ENCODE measurements at places on chromosomes 12 and 14. TPM values are rescaled to one million over a fixed set of nuclear protein-coding genes. Genes with fewer than 3 reads are reported as not detected.
A peak's percentile ranks its signal among the peaks of the same experiment; 100 is the strongest.

DNA sequence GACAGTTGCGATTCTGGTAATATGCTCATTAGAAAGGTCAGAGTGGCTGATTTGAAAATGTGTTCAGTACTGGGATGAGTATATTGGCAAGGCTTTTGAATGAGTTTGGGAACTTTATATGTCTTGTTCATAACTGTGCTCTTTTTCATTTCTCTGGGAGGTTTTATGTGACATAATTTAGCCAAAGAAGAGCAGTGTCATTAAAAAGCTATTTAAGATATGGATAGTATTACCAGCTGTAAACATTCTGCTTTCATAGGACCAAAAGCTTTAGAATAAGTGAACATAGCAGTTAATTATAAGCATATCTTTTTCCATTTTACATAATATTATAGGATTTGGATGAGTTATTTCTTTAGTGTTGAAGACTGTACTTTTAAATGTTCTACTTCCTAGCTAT lies 260.4 kb downstream of the TTC6 start:
- DNase-seq, result no peak

TMEM120B gene
- 6.2 TPM for total RNA-seq

DNA sequence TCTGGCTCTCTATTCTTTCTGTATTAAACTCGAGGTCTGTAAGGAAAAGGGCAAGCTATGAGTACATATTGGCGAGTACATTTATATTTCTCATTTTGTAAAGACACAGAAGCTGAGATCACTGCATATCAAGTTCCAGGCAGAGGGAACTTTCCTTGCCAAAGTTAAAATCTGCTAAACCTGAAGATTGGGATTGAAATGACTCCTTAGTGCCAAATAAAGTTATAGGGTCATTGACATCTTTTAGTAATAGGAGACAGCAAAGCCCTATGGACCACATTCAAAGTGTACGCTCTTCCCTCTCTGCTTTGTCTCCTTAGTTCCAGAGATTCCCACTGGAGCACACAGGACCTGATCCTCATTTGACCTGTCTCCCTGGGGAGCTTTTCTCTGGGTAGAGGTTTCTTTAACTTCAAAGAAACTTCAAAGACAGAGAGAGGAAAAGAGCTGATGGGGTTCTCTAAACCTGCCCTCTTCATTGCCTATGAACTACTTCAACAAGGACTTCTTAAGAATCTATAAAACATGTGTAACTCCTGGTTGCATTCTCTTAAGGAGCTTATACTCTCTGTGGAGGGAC lies 42.6 kb upstream of the PTPRR start:
- DNase-seq, result no peak

DNA sequence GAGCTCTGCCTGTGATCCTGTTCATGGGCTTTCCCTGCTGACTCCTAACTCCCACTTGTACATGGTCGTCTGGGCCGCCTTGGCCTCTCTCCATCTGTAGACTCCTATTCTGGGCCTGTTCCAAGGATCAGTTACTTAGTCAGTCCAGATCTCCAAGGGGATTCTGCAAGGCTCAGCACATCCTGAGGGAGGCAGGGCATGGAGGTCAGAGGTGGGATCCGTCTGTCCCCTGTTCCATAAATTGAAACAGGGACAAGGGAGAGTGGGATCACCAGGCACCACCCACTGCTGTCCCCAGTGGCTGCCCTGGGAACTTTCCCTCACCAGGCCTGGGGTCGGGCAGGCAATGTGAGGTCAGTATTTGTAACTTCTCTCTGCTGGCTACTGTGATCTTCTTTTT lies 43.5 kb downstream of the KCTD10 start:
- no peak for DNase-seq

- peak; percentile 43 for DNase-seq
Measured at GRCh38 chr12:130975116-130975515, 21.4 kb downstream of the ADGRD1 start.

NANOG gene
- not detected for total RNA-seq

DNA sequence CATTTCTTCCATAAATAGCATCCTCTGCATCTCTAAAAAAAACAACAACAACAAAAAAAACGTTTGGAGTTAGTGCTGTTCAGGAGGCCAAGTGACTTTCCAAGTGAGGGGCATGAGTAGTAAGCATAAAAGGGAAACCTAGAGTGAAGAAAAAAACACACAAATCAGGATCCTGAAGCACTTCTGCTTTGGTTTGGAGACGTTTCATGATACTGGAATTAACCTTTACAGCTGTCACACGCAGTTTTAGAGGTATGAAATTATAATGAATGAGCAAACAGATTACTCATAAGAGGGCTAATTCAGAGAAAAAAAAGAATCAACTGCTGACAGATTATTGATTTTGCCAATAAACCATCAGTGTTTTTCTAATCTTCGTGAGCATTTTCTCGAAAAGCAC lies 3.8 kb downstream of the SRSF9 start:
- no peak for DNase-seq

PLA2G1B gene
- total RNA-seq, result not detected

GRCh38 chr14:94054401-94054800 lies 26.6 kb downstream of the DDX24 start:
- peak; percentile 19 for DNase-seq

DNA sequence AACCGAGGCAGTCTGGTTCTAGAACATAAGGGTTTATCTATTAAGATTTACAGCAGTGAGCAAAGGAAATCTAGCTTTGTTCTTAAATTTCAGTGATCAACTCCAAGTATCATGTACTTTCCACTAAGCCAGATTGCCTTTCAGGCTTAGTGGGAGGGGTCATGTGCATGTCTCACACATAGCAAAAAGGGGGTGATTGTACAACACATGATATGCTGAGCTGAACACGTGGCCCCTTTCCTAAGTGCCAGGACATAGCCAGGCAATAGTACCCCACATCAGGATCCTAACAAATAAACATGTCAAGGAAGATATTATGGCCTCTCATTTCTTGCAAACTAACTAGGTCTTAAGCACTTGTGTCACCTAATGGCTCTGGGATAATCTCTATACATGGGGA lies 347.2 kb downstream of the C12orf75 start:
- DNase-seq, result no peak

GYS2 gene
- not detected for total RNA-seq

PIANP gene
- total RNA-seq, result 0.40 TPM

CSRNP2 gene
- total RNA-seq, result 30.1 TPM

KIF26A gene
- 6.8 TPM for total RNA-seq

- DNase-seq, result no peak
Measured at GRCh38 chr12:113048716-113049127, 7.8 kb upstream of the DTX1 start.

DNA sequence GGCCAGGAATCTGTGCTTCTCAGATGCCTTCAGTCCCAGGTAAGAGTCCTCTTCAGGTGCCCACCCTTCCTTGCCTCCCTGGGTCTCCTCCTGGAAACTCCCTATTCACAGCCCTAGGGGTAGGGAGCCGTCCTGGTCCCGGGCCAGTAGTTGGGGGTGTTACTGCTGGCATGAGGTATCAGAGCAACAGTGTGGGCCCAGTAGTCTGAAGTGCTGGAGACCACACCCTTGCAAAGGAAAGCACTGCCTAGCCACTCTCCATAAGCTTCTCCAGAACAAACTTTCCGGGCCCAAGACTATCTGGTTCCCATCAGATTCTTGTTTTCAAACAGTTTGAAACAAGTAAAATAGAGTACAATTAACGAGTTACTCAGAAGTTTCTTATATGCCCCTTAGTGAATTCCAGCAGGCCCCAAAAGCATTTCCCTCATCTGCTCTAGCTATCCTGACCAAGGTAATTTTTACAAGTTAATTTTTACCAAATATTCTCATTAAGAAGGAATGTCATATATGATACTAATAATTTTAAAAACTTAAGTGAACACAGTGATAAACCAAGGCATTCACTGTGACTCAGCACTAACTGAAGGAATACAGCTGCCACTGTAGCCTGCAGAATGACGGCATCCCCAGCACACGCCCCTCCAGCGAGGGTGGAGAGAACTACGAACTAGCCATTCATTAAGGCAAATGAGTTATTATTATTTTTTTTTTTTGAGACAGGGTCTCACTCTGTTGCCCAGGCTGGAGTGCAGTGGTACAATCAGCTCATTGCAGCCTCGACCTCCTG lies 49.4 kb downstream of the MOK start:
- DNase-seq, result no peak

DNA sequence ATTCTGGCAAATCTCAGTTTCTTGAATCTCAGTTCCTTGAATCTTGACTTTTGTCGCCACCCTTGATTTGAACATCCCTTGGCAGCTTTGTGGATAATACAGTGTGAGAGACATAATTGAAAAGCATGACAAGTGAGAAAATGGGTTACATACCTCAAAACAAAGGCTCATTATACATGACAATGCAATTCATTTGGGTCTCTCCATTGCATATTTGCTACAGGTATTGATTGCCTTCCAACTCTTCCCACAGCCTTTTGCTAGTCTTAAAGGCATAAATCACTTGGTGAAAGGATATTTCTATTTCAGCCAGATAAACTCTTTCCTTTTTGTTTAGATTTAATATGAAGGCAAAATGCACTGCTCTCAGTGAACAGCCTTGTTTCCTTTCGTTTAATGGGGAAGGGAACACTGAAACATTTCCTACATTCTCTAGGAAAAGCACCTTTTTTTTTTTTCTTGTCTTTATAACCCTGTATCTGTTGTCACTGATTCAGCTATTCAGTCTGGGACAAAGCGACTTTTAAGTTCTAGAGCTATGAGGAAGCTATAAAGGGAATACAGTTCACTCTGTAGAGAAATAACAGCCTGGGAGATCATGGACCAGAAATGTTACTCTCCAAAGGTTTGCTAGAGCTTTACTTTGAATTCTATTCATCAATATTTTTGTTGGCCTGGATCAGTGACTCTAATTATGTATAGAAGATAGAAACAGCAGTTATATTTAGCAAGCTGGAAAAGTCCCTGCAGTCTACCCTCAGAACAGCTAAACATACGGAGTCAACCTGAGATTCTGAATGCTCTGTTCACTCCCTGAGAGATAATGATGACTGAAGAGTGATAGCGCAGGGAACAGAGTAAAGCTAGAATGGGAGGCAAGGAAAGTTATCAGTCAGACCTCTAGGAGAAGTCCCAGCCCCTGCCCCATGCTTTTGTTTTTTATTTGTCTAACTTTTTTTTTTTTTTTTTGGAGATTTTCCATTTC lies 311.4 kb downstream of the RGS6 start:
- no peak for DNase-seq

- DNase-seq, result no peak
Measured at GRCh38 chr12:108361606-108362005, 22.5 kb upstream of the CMKLR1 start.

GRCh38 chr12:32379667-32380066 lies 19.7 kb upstream of the FGD4 start:
- DNase-seq, result no peak

RHNO1 gene
- total RNA-seq, result 8.3 TPM

DNA sequence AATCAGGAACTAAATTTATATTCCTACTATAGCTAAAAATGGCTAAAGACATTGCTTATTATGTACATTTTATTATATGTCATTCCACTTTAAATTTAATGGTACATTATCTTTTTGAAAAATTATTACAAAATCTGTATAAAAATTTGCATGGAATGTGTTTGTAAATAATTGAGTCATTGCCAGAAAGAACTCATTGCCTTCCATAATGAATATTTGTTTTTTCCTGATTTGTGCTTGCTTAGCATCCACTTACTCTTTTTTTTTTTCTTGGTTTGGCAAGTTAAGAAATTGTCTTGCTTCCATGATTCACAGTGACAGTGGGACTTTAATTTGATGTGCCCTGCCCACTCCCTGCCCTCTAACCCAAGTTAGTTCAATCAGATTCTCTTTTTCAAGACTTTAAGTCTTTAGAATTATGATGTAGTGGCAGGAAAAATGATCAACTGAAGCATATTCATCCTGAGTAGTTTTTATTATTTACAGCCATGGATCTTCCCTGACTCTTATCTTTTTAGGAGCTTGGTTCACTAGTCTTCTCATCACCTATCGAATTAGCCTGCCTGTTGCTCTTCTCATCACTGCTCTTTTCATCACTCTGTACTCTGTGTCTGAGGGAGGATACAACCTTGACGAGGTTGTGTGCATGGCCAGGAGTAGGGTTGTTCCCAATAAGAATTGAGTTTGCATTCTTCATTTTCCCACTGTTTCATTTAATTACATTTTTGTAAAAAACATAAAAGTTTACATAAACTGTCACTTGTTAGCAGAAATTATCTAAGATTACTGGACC lies 442.0 kb downstream of the BTG1 start:
- DNase-seq, result no peak

SAMD15 gene
- total RNA-seq, result 0.11 TPM

JAG2 gene
- 36.7 TPM for total RNA-seq

OTUB2 gene
- total RNA-seq, result 0.30 TPM

NGB gene
- total RNA-seq, result not detected

- DNase-seq, result no peak
Measured at GRCh38 chr12:131619736-131620506, 91.0 kb upstream of the SFSWAP start.

- no peak for DNase-seq
Measured at GRCh38 chr12:40692765-40693206, 547 bp downstream of the CNTN1 start.

CERS5 gene
- 18.9 TPM for total RNA-seq

DNA sequence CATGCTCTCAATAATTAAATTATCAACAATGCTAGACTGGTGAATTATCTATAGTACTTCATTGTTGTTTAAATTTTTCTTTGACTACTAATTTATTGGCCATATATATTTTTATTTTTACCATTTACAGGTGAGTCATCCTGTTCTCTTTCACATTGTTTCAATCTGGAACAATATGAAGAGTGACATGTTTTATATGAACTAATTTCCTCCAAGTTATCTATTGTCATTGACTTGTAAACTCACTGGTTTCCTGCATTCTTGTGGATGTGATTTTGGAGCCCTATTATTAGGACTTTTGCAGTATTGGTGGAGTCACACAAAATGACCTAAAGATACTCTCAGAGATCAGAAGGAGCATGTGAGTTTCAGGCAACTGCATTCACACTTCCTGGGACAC lies 297.7 kb downstream of the AEBP2 start:
- DNase-seq, result no peak

DNA sequence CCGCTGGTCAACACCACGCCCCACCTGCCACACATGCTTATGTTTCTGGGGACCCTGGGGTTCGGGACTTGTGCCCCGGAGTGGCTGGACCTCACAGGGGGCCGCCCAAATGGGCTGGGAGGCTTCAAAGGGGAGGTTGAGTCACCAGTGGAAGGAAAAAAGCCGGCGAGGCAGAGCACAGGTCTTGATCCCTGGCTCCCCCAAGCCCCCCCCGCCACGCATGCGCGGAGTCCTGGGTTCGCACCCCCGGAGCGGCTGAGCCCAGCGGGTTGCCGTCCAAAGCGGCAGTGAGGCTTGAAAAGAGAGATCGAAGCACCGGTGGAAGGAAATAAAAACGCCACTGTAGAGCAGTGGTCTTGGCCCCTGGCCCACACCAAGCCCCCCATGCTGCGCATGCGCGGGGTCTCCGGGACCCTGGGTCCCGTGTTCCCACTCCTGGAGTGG lies 313.5 kb downstream of the ALG10 start:
- no peak for DNase-seq

KCNH3 gene
- total RNA-seq, result 0.97 TPM

TUNAR gene
- total RNA-seq, result not detected

- peak; percentile 89 for DNase-seq
Measured at GRCh38 chr12:6226002-6226678, 25.9 kb downstream of the CD9 start.

CPNE6 gene
- total RNA-seq, result 1.4 TPM

GRCh38 chr14:90132821-90133570 lies 71.2 kb downstream of the KCNK13 start:
- DNase-seq, result no peak

- DNase-seq, result no peak
Measured at GRCh38 chr12:106974511-106974910, 12.4 kb downstream of the MTERF2 start.

GRCh38 chr12:49091836-49092085 lies 2.8 kb downstream of the DHH start:
- no peak for DNase-seq

- no peak for DNase-seq
Measured at GRCh38 chr12:57761391-57761998, 5.4 kb downstream of the CYP27B1 start.
